ENCODE measurements at places on chromosomes 11 and 22.

GRCh38 chr11:71215425-71215965 is 36.9 kb downstream of the SHANK2 start:
- DNase-seq: no peak

- no peak for DNase-seq
These were observed 397.0 kb downstream of the NTM start for GRCh38 chr11:131767421-131767820.

DNA sequence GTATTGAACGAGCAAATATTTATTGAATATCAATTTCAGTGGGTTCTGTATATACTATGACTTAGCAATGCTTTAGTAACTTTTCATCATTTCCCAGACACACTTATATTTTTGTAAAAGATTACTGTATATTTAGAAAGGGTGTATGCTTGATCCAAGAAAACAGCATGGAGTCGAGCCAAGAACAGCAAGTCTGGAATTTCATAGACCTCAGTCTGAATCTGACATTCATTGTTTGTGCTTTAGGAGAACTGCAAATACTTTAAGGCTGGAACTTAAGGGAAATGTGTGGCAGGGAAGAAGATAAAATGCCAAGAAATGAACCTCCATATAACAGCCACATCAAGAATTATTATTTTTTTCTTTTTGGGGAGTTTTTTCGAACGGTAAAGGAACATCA is 1156.8 kb downstream of the LRRC4C start:
- no peak for DNase-seq

GRCh38 chr11:66835768-66836405 is 7.4 kb upstream of the RCE1 start:
- no peak for DNase-seq

GRCh38 chr11:2527621-2528291 is 82.9 kb downstream of the KCNQ1 start:
- DNase-seq: peak; percentile 14

GRCh38 chr11:79052544-79052943 is 388.3 kb downstream of the TENM4 start:
- DNase-seq: no peak

- DNase-seq: no peak
These were observed 6.0 kb upstream of the DERL3 start for GRCh38 chr22:23844739-23845202.

GRCh38 chr11:86291466-86292262 is 10.4 kb upstream of the HIKESHI start:
- DNase-seq: no peak

GRCh38 chr11:12331239-12331874 is 46.0 kb upstream of the PARVA start:
- peak; percentile 77 for DNase-seq

Data from left ventricle myocardium inferior (tissue), 1 donor.